Nucleus accumbens (tissue), 56 donors: ENCODE measurements at places on chromosomes 5 and 9.

DNA sequence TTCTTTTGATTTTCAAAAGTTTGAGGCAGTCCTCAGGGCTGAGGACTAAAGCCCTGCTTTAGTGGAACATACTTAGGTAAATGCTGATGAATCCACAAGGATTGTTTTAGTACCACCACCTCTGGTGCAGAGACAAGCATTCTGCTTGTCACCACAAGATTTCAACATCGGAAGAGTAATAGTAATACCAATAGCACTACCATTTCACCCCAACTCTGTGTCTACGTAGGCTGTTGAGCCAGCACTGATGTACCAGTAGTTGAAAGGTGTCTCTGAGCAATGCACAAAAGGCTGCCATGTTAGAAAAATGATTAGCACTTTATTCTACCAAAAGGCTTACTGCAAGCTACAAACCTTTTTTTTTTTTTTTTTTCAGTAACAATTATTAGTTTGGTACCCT lies 213.2 kb upstream of the SLC24A2 start:
- no peak for DNase-seq

DNA sequence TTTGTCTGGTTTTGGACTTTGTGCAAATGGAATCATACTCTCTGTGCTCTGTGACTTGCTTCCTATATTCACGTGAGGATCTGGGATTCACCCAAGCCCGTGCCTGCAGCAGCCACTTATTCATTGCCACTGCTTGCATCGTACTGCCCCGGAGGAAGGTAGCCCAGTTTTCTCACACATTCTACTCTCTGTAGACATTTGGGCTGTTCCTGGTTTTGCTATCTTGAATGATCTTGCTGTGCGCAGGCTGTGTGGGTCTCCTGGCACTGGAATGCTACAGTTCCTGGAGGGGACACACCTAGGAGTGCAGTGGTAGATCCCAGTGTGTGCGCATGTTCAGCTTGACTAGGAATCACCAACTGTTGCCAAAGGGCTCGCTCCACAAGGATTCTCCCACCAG lies 99.2 kb upstream of the BOD1 start:
- peak; percentile 19 for DNase-seq

DNA sequence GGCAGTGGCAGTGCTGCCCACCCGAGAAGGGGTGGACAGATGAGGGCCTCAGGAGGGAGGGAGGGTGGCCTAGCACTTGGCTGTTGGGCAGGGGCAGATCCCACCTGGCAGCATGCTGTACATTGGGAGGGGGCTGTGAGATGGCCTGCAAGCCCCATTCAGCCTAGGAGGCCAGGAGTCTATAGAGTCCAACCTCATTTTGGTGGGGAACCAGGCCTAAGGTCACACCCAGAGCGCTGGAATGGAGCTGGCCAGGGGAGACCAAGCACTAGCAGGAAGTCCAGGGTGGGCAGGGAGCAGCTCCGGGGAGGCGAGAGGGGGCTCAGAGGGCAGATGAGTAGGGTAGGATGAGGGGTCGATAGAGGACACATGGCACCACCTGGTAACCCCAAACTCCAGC lies 22.9 kb downstream of the TRIM14 start:
- DNase-seq: no peak

- no peak for DNase-seq
Observed at GRCh38 chr9:122453677-122454135, 24.0 kb downstream of the OR1J1 start.

- no peak for DNase-seq
Observed at GRCh38 chr5:175107865-175108264, 336.1 kb downstream of the DRD1 start.

GRCh38 chr5:54492178-54492577 lies 25.4 kb upstream of the SNX18 start:
- no peak for DNase-seq

DNA sequence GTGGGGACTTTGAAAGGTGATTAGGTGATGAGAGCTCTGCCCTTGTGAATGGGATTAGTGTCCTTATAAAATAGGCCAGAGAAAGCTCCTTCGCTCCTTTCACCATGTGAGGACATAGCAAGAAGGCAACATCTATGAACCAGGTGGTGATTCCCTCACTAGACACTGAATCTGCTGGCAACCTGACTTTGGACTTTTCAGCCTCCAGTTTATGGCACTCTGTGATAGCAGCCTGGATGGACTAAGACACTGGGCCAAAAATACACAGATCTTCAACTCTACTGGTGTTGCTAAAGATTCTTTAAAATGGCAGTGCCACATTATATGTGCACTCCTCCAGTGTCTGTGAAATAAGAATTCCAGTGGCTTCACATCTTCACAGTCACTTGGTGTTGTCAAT lies 41.2 kb upstream of the COL15A1 start:
- no peak for DNase-seq

GRCh38 chr5:72543365-72543764 lies 36.2 kb upstream of the ZNF366 start:
- DNase-seq: no peak

DNA sequence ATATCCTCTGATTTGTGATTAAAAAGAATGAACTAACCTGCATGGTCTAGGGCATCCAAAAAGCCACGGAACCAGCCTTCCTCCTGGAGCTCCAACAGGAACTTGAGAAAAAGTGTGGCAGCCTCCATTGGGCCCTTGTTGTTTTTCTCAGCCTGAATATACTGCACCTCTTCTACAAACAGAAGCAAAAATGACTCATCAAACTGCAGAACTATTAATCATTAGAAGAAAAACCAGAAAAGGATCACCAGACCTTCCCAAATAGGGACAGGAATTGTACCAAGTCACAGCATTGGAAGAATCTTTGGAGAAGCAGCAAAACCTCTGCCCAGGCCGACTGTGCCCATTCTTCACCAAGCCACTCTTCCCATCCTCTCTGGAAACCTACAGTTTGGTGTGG lies 25.2 kb downstream of the RIGI start:
- no peak for DNase-seq

DNA sequence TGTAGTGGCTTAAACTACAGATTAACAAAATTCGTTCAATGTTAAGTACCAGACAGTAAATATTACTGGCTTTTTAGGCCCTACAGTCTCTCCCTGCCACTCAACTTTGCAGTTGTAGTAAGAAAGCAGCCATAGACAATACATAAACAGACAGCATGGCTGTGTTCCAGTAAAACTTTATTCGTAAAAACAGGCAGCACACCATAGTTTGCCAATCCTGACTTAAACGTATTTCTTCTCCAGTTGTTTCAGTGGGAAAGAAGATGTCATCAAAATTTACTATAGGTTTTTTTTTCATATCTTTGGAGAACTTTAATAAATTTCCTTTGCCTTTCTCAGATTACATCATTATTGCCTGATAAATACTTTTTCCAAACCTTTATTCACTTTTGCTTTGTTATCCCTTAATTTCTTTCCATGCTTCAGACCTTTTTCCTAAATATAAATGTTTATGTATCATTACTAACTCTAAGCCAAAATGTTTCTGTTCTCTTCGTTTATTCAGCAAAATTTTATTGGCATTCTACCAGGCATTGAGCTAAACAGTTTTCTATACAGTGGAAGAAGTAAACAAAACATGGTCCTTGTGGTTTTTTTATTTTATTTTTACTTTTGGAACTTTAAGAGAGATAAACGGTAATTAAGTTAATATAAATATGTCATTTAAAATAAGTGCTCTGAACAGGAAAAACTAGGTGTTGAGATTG lies 64.5 kb downstream of the SLF1 start:
- DNase-seq: no peak

DNA sequence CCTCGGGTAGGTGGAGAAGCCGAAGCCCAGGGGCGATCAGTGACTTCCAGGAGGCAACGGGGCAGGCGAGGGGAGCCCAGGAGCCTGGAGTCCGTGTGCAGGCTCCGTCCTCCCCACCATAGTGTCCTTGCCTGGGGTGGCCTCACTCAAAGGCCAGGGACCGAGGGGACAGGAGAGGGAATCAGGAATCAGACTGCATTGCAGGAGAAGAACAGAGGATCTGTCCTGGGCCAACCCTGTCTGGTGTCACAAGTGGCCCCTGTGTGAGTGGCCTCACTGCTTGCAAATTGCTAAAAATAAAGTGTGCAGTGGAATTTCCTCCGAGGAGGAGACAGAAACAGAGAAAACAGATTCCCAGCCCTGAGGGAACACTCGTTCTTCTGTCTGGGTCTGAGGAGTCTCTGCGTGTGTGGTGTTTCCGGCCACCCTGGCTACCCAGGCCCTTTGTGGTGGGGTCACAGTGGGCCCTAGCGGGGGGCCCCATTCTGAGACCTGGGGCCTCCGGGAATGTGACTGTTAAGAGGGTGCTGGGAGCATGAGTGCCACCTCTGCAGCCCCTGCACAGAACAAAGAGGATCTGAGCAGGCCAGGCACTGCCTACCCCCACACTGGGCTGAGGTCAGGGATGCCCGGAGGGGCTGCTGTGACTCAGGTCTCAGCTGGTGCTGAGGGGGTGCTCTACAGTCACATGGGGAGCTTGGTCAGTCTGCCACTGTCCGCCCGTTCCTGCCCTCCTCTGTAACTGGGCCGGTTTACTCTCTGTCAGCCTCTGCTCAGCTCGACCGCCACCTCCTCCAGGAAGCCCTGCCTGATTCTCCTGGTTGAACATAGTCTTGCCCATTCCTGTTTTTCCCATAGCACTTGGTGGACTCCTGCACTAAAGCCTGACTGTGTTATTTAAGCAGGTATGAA lies 7.4 kb downstream of the TRAF1 start:
- no peak for DNase-seq

DNA sequence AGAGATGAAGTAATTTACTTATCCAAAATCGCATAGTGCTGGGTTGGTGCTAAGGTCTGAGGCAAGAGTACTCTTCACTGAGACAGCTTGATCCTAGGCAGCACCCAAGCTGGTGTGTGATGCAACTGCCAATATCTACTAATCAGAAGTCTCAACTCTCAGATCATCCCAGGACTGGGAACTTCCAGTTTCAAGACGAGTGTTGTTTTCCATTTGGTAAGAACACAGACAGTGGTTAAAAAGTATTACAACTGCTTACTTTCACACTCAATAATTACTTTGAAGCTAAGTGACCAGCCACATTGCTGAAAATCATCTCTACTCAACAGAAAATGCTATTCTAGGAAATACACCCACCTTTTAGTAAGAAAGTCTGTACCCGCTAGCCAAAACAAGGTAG lies 45.3 kb downstream of the FBXW11 start:
- DNase-seq: no peak

DNA sequence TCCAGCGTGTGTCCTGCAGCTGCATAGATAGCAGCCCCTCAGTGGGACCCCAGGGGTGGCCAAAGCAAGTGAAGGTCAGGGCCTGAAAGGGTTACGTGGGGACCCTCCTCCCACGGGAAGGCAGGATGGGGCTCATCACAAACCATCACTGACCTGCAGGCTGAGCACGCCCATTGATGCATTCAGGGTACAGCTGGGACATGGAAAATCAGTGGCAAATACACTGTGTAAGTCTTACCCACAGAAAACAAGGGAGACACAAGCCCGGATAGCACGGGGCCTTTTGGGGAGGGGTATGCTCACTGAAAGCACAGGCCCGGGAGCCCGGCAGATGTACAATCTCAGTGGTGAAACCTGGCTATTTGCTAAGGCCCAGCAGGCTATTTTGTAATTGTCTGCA lies 49.1 kb downstream of the SEMA4D start:
- no peak for DNase-seq

GRCh38 chr5:133344266-133344665 lies 268.1 kb downstream of the FSTL4 start:
- no peak for DNase-seq

GRCh38 chr5:155004138-155004744 lies 9.3 kb upstream of the KIF4B start:
- no peak for DNase-seq

DNA sequence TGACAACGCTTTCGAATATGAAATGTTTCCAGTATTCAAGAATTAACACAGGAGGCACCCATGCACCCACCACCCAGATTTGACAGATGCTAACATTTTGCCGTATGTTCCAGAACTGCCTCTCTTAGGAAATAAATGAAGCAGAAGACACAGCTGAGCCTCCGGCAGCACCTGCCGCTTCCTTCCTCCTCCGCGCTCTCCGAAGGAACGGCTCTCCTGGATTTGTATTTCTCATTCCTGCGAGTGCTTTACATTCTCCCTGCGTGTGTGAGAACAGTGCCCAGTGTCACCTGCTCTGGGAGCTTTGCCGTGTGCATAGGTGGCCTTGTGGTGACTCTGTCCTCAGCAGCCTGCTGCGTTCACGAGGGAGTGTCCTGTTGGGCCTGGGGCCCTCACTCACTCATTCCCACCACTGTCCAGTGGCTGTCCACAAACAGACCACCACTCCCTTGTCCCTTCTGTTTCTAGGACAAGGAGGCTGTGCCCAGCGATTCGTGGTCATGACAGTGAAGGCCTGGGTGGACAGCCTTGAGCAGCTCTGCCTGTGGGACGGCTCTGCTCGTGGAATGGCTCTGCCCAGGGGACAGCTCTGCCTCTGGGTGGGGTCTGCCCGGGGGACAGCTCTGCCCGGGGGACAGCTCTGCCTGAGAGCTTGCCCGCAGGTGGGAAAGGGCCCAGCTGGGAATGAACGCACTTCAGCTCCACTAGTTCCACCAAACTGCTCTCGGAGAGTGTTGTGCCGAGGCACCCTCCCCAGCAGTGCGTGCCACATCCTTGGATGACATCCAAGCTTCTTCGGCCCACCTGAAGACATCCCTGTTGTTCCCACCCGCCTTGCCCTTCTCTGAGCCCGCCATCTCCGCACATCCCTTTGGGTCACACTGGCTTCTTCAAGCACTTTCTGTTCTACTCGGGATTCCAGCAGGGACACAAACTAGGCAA lies 170.5 kb upstream of the PPP1R26 start:
- DNase-seq: no peak

GRCh38 chr5:145869753-145870152 lies 3.1 kb downstream of the GRXCR2 start:
- no peak for DNase-seq

GRCh38 chr5:175461370-175461769 lies 17.0 kb upstream of the SFXN1 start:
- no peak for DNase-seq

DNA sequence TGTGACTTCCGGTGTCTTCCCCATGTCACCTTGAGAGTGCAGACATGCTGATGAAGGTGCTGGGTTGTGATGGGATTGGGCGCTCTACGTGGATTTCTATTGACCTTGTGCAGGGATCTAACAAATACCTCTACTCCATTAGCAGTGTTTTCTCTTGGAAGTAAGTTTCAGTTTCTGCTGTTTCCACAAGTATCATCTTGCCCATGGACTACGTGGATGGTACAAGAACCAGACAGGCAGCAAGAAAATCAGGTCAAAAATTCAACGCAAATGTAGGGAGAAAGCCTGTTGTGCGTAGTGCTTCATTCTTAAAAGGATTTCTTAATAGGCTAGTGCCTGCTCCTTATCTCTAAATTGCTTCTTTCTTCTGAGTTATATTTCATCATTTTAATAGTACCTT lies 60.8 kb downstream of the AOPEP start:
- DNase-seq: no peak

- DNase-seq: no peak
Observed at GRCh38 chr5:145752947-145753346, 82.2 kb downstream of the PRELID2 start.
